ENCODE measurements at places on chromosomes 16 and 17.

DNA sequence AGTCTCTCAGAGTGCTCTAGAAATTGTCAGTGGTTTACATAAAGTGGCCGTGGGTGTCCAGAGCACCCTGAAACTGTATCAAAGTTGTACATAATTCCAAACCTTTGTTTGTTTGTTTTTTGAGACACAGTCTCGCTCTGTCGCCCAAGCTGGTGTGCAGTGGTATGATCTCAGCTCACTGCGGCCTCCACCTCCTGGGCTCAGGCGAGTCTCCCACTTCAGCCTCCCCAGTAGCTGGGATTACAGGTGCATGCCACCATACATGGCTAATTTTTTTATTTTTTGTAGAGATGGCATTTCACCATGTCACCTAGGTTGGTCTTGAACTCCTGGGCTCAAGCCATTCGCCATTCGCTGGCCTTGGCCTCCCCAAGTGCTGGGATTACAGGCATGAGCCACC is 24.3 kb upstream of the ADGRG1 start:
- DNase-seq = no peak

GRCh38 chr17:81842725-81843504 is 8.1 kb upstream of the PPP1R27 start:
- no peak for DNase-seq

DNA sequence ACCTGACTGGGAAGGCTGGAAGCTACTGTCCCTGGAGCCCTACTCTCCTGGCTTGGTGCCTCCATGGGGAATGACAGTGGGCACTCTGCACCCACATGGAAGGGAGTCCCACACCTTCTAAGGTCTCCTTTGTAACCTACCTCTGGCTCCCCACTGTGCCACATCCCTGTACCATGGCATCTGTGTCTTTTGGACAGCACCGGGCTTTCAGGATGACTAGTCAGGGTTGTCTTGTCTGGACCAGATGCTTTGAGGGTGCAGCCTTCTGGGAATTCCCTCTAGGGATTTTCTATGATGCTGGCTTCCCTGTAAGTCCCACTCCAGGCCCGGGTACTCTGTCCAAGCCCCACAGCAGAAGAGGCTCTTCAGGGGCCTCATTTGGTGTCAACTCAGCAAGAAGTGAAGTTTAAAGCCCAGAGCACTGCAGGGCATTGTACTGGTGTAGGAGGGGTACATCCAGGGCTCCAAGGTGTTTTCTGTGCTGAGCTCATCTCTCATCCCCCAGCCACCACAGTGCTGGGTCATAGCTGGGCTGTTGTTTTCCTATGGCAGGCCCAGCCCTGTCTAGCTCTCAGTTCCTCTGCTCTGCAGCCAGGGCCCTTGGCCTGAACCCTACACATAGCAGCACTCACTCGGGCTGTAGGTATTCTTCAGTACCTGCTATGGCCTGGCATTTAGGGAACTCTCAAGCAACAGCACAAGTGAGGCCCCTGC is 255.3 kb downstream of the CPPED1 start:
- DNase-seq = no peak

- no peak for DNase-seq
Measured at GRCh38 chr17:73998653-73999645, 204.5 kb upstream of the RPL38 start.
